Cortex of kidney (tissue), 1 donor: ENCODE measurements at places on chromosomes 6 and 20.

DNA sequence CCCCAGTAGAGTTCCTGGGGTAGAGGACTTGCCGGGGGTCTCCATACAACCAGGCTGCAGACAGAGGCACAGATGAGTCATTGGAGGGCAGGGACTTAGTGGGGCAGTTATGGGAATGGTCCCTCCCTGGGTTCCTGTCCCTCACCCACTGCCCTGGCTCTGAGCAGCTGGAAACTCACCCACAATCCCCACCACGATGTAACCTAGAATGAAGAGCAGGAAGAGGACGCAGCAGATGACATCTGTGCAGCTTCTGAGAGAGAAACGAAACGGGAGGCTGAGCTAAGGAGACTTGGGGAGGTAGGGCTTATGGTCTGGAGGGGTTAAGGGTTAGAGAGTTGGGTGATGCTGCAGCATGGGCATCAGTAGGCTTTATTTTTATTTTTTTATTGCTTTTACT, 2.9 kb downstream of the SLC44A4 start:
- no peak for DNase-seq

GRCh38 chr6:40710626-40711330, 123.6 kb upstream of the LRFN2 start:
- no peak for DNase-seq

DNA sequence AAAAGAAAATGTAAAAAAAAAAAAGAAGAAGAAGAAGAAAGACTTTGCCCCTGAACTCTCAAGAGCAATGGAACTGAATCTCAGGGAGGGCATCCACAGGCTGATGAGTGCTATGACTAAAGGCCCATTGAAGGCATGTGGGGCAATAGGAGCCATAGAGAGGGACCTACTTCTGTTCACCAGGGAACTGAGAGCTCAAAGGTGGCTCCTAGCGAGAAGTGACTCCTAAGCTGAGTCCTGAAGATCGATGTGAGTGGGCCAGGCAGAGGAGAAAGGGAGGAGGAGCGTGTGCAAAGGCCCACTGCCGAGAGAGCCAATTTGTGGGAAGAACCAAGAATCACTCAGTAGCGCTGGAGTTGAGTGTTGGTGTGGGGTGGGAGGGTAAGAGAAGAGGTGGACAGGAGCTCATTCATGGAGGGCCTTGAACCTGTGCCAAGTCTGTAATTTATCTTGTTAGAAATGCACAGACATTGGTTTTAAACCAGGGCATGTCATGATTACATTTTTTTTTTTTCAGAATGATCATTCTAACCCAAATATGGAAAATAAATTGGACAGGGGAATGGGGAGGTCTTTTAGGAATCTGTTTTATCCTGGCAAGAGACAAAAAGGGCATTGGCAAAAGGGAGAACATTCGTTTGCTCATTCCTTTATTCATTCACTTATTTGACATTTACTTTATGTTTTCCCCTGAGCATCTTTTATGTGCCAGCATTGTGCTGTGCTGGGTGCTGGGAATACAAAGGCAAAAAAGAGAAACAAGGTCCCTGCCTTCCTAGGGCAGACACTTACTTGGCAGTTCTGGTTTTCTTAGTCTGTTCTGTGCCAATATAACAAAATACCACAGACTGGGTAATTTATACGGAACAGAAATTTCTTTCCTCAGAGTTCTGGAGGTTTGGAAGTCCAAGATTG, 67.4 kb upstream of the DSP start:
- DNase-seq, result no peak

GRCh38 chr6:11085758-11086435, 7.7 kb upstream of the SMIM13 start:
- DNase-seq, result no peak

DNA sequence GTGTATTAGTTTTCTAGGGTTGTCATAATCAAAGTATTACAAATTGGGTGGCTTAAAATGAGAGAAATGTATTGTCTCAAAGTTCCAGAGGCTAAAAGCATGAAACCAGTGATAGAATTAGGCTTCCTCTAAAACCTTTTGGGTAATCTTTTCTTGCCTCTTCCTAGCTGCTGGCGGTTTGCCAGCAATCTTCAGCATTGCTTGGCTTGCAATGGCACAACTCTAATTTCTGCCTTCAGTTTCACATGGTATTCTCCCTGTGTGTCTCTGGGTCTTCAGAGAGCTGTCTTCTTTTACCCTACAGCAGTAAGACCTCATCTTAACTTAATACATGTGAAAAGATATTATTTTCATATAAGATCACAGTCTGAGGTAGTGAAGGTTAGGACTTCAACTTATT, 479.1 kb upstream of the GJE1 start:
- no peak for DNase-seq

GRCh38 chr6:145235207-145235606, 500.1 kb downstream of the EPM2A start:
- DNase-seq, result no peak

DNA sequence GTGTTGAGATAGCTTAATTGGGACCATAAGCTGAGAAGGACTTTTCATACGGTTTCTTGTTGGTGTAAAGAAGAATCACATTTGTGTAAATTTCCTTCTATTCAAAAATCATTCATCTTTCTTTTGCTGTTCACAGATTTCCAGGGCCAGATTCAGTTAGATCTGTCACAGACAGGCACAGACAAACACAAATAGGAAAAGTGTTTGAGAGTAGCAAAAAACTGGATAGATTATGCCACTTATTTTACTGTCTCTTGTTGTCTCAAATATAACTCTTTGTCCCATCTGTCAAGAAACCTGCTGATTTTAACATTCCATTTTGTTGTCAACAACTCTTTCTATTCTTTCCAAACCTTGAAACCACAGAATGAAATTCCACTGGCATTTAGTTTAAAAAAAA, 142.8 kb downstream of the ID4 start:
- no peak for DNase-seq

- no peak for DNase-seq
Measured at GRCh38 chr6:1645466-1646185, 35.9 kb downstream of the FOXC1 start.

DNA sequence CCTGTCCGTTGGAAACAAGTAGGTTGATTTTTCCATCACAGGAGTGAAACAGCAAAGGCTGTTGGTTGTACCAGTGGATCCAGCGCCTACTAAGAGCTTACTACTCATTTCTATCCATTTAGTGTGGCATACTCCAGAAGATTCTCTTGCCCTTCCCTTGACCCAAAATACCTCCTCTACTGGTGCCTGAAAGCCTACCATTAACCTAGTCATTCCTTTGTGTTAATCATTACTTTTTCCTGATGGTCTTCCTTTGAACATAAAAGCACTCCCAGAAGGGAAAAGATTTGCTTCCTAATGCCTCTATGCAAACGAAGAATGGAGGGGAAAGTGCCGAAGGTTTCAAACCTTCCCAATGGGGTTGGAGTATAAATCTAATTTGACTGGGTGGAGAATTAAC, 123.3 kb downstream of the QRSL1 start:
- no peak for DNase-seq

DNA sequence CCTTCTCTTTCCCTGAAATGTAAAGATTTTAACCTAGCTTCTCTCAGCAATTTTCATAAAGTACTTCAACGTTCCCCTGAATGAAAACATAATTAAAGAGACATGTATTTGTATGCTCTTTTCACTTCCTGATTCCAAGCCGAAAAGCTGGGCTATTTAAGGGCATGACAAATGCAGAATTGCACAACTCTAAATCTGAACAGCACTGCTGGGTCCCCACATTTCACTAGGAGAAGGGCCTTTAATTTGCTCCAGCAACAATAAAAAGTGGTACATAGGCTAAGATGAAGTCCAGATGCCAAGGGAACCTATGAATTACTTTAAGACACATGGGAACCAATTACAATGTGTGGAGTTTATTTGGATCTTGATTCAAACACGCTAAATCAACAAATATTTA, 42.0 kb downstream of the IRAK1BP1 start:
- no peak for DNase-seq

GRCh38 chr6:91708534-91708933, 1121.7 kb upstream of the MAP3K7 start:
- DNase-seq, result no peak

DNA sequence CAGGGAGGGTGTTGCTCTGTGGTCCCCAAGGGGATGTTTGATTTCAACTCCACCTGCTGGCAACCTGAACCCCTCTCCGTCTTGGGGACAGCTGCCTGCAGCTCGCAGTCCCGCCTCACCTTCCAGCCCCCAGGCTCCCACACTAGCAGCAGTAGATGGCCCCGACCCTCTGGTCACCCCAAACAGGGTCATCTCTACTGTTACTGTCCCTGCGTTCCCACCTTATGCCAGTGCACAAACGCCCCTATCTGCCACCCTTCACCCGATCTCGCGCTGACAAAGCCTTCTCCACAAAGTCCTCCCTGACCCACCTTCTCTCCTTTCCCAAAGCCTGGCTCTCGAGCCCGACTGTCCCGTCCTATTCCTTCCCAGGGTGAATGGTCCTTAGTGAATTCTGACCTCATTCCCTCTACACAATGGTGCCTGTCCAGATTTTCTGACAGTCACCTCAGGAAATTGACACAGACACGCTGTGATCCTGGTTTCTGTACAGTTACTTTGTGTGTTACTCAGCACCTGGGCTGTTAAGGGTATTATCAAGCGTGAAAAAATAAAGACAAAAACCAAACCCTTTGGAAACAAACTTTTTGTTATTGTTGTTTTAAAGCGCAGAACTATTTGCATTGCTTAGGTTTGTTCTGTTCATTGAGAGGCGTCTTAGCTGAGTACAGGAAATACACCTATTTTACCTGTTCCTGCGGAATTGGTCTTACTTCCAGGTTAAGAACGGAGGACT, 728 bp downstream of the FUT9 start:
- DNase-seq, result no peak

DNA sequence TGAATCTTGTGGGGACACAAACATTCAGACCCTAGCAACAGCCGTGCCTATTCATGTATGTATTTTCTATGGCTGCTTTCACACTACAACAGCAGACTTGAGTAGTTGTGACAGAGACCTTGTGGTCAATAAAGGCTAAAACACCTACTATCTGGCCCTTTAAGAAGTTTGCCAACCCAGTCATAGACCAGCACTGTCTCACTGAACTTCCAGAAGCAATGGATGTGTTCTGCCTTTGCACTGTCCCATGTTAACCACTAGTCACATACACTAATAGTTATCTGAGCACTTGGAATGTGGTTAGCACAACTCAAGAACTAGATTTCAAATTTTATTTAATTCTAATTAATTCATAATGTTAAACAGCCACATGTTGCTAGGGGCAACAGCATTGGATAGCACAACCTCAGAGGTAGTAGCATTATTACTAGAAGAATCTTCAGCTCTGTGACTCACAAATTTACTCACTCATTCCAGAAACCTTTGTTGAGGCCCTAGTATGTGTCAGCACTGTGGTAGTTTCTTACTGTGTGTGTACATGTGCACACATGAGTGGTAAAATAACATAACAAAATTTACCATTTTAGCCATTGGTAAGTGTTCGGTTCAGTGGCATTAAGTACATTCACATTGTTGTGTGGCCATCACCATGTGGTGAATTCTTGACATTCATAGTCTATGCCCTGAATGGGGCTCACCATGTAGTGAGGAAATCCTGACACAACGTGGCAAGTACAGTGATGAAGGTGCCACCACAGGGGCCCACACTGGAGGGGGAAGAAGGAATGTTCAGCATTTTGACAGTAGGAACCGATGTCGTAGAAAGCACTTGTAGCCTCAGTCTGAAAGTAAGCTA, 107.3 kb downstream of the CEP57L1 start:
- DNase-seq, result no peak

- no peak for DNase-seq
Measured at GRCh38 chr6:147185216-147185615, 19.0 kb upstream of the STXBP5 start.

DNA sequence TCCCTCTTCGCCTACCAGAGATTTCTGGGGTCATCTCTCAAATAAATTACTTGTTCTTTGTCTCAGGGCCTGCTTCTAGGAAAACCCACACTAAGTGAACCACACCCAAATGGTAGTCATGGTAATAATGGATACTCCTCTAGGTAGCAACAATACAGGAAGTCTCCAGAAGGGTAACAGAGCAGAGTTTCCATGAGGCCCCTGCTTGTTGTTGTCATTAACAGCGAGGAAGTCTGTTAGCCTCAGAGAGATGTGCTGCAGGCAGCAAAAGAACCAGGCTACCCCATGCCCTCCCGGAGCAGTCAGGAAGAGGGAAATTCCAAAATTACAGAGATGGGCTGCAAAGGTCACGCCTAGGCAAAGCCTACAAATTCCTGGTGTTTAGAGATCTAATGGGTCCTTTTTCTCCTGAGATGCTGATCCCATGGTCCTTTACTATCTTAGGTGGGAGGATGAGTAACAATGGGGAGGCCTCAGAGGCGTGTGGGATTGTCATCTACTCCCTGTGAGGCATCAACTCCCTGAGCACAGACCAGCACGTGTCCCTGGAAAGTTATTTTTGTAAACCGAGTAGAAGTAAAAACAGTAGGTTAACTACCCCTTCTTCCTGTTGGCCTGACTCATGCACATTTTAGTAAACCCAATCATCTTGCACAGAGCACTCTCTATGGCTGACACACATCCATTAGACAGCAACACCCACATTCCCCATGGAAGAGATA, 10.1 kb downstream of the ISM1 start:
- DNase-seq, result no peak

GRCh38 chr6:95581073-95581472, 3.7 kb downstream of the MANEA start:
- no peak for DNase-seq

DNA sequence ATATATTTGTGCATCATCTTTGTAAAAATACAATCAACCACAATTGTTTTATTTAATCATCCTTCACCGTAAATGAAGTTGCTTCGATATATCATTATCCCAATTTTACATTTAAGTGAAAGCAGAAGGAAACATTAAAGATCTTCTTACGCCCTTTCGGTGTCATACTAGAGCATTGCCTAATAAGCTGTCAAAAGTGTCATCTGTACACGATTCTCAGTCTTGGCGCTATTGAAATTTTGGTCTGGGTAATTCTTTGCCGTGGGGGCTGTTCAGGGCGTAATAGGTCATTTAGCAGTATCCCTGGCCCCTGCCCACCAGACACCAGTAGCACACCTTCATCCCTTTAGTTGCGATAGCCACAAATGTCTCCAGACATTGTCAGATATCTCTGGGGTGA, 40.4 kb upstream of the TMEM170B start:
- DNase-seq, result no peak

DNA sequence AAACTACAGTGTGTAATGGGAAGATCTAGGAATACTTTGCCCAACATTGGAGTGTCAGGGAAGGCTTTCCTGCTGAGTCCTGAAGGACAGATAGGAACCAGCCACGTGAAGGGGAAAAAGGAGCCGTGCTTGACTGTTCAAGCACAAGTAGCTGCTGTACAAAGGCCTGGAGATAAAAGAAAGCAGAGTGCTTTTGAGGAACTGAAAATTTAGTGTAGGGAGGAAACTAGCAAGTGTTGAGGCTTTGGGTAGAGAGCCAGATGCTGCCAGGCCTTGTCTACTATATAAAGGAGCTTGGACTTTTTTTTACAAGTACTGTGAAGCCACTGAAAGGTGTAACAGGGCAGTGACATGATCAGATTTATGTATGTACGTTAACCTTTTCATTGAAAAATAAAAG, 39.0 kb downstream of the DSE start:
- no peak for DNase-seq

DNA sequence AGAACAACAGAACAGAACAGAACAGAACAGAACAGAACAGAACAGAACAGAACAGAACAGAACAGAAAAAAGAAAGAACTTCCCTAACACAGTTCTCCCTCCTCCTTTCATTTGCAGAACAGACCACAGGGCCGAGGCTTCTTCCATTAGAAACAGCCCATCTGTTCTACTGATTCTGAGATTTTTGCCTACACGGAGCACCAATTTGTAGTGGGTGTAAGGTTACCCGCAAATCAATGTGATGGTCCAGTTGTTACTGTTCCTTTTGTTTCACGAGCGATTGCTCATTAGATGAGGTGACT, 734 bp upstream of the OGFRL1 start:
- DNase-seq, result no peak
